Right kidney (tissue), 9 donors: ENCODE measurements at places on chromosomes 2 and 18.

DNA sequence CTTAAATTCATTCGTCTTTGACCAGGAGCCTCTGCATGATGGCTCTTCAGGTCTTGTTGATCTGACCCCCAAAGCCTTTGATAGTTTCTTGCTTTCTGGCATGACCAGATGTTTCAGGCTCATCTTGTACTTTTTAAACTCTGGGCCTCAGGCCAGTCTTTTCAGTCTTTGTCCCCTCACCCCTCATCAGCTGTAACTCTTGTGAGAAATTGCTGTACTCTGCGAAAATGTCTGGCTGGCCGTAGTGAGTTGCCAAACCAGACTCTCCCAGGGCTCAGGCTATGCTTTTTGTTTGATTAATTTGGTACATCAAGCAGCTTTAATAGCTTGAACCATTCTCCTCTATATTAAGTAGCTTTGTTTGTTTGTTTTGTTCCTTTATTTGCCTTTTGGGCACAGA lies 75.9 kb downstream of the BABAM2 start:
- DNase-seq = no peak

DNA sequence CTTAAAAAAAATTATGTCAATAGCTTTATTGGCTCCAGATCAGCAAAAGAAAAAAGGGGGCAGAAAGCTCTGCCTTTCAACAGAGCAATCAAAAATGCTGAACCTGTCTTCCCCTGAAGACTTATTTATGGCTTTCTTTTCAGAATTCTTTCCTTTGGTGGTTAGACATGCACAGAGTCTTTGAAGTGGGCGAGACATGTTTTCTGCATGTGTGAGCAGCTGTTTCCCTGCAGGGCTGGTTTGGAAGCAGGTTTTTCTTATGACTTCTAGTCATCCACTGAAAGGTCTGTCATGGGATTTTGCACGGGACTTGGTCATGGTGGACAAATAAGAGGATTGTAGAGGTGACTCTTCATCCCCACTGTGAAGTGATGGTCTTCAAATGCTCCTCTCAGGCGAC lies 160.3 kb downstream of the VAPA start:
- no peak for DNase-seq

GRCh38 chr18:79203017-79203605 lies 133.9 kb downstream of the ATP9B start:
- DNase-seq = no peak

GRCh38 chr2:15890936-15891905 lies 49.1 kb upstream of the MYCN start:
- DNase-seq = no peak

DNA sequence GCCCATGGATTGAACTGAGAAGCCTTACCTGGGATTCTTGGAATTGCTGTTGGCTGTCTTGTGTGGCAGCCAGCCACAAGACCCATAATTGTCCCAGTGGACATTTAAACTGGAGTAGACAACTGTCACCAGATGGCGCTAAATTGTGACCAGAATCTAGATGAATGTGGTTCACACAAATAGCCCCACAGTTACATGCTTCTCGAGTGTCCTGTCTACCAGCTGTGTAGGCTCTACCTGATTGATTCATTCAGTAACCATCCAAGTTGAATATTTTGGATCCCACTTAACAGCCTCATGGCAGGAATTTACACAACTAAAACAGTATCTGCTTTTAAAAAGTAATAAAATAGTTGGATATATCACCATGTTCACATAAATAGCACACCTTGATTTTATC lies 73.2 kb downstream of the MAP4K4 start:
- no peak for DNase-seq

DNA sequence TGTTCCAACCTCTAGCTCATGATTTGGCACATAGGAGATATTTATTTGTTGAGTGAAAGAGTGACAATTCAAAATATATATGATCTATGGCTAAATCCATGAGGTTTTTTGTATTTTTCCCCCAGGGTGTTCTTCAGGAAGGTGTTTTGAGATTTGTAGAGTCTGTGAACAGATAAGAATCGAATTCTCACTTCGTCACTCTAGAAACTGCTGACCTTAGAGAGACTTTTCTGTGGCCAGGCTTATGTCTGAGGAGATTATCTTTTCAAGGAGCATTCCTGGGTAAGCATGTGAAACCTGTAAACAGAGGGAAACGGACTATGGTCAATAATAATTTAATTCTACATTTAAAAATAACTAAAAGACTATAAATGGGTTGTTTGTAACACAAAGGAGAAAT lies 849 bp upstream of the ITGB6 start:
- DNase-seq = no peak

GRCh38 chr2:157761520-157761919 lies 114.6 kb downstream of the ACVR1 start:
- no peak for DNase-seq

DNA sequence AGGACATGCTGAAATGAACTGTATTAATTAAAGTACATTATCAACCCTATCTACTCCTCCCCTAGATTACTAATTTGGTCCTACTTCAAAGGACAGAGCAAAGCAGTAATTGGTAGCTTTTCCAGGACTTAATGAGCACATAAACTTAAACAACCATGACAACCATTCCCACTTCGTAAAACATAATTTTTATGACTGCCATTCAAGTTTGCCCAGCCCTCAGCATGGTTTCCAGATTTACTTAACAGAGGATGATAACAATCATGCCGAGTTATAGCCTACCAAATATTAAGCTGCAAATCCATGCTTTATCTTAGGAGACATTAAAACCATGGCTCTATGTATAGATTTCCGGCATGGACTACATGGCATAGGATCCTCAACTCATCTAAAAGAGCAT lies 401.1 kb upstream of the CHAC2 start:
- no peak for DNase-seq

GRCh38 chr18:3265564-3266033 lies 3.7 kb downstream of the MYL12B start:
- no peak for DNase-seq

GRCh38 chr18:48942554-48943261 lies 8.1 kb downstream of the SMAD7 start:
- no peak for DNase-seq

DNA sequence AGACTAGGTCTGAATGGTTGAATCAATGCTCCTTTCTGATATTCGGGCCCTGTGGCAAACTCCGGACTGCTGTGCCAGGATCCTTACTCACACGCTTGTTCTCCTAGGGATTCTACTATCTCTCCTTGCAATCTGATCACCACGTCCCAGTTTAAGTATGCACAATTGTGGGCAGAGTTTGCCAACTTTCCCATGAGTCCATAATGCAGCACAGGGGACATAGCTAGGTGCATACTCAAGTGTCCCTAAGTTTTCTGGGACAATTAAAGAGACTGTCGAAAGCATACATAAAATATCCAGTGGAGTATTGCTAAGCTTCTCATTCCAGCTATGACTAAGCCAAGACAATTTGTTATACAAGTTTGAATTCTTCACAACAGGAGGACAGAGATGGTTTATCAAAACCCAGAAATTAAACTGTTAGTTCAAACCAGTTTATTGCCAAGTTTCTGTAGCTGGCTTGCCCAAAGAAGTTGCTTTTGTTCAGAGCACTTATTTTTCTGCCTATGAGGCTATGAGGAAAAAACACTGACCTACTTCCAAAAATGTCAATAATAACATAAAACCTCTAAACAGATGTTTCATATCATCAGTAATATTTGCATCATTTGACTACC lies 136.1 kb downstream of the EXOC6B start:
- DNase-seq = no peak

GRCh38 chr2:146147448-146148012 lies 1627.6 kb upstream of the ZEB2 start:
- no peak for DNase-seq

DNA sequence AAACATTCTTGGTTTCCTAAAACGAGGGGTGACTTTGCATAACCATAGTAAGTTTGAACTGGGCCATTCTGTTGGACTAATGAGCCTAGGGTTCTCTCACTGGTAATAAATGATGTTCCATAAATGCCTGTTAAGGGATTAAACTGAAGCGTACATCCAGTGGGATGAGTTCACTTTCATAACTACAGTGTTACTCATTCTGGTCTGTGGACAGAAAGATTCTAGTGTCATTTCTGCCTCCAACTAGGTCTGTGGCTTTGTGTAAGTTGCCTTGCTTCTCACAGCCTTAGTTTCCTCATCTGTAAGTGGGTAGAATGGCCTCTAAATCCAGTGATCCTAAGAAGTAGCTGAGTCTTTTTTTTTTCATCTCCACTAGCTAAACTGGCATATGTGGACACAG lies 1860.6 kb upstream of the PIK3C3 start:
- DNase-seq = no peak

- no peak for DNase-seq
Measured at GRCh38 chr2:158498043-158498748, 41.4 kb downstream of the PKP4 start.

DNA sequence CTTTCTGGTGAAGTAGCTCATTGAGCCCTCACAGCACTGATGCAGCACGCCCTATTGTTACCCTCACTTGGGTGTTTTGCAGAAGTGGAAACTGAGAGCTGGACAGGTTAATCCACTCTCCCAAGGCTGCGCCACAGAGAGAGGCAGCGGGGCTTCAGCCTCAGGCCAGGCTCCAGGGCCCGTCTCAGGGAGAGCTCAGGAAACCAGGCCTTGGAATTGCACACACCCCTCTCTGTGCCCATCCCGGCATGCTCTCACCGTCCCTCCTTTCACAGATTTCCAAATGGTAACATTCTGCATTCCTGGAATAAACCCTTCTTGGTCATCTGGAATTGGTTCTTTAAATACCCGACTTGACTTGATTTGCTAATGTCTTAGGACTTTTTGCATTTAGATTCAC lies 51.5 kb downstream of the TWIST2 start:
- no peak for DNase-seq

- DNase-seq = no peak
Measured at GRCh38 chr2:19786408-19787058, 115.2 kb downstream of the TTC32 start.

DNA sequence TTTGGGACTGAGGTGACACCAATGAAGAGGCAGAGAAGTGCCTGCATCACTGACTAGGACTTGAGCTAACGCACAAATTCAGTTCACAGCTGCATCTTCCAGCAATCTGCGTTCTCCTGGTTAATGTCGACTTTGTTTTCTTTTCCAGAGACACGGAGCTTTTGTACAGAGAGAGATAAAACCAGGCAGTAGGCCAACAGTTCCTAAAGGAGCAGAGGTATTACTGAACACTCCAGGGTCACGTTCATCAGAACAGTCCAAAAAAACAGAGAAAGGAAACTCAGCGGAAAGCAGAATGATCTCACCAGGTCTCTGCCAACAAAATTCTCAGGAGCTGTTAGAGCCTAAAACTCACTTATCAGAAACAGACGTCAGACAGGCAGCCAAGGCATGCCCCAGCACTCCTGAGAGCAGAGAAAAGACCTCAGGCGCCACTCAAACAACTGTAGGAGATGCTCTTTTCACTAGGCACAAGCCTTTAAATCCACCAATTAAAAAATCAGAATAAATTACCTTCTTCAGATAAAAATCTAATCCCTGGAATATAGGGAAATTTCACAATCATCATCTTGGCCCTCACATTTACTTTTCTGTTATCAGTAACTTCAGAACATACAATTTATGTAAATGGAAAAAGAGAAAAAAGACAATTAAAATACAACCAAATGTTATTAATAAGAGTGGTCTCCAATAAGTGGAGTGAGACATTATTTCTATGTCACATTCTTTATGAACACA lies 95.9 kb upstream of the SPTBN1 start:
- no peak for DNase-seq

DNA sequence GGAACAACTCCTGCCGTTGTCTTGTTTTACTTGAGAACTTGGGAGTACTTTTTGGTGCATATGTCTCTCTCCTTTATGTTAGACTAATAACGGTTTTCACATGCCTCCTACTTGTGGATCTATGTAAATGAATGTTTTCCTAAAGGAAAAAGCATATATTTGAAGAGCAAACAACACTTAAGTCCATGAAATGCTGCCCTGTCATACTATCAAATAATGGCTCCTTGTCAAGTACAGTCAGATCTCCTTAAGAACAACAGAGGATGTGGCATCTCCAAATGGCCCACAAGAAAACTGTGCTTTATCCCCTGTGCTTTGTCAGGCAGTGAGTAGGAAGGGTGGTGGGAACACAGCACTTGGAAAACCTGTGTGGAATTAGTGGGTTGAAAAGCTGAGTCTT lies 198.2 kb downstream of the PTGR3 start:
- DNase-seq = no peak

- no peak for DNase-seq
Measured at GRCh38 chr2:190482451-190482850, 52.1 kb downstream of the NEMP2 start.

- DNase-seq = no peak
Measured at GRCh38 chr2:38945911-38946310, 56.2 kb downstream of the ARHGEF33 start.

DNA sequence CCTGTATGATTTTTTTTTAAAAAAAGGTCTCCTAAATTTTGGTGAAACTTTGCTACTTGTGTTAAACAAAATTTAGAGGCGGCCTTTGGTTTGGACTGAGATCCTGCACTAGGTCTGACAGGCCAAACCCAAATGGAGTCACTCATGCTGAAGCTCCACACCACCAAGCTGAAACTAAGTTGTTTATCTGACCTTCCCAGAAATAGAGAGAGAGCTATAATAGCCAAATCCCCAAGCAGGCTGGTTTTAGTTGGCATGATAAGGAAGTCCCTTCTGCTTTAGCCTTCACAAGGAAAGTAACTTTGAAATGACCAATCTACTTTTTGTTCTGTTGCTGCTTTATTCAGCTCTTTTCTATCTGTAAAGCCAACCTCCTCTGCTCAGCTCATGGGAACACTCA lies 17.1 kb upstream of the THUMPD2 start:
- no peak for DNase-seq

GRCh38 chr2:229087843-229088516 lies 183.1 kb downstream of the PID1 start:
- no peak for DNase-seq

GRCh38 chr18:56393870-56394269 lies 244.5 kb downstream of the TXNL1 start:
- no peak for DNase-seq

GRCh38 chr2:191746346-191747169 lies 68.6 kb downstream of the NABP1 start:
- DNase-seq = no peak

- DNase-seq = no peak
Measured at GRCh38 chr2:37443082-37443481, 98.7 kb downstream of the QPCT start.
